ENCODE measurements at places on chromosomes 5 and 9.

DNA sequence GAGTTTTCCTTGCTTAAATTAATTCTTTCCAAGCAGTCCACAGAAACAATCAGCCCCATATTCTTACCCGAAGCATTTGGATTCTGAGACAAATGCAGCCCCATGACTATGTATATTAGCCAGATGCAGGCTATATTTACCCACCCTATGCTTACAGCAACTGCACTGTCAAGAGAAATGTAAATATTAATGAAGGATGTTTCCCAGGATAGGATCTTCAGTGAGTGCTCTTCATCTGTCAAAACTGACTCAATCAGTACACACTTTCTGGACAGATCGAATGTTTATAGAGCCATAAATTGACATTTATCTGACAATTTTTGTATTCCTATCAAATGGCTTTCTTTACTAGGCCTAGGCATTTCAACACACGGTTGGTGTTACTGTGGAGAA is 725.3 kb upstream of the SEMA6A start:
- DNase-seq: no peak

DNA sequence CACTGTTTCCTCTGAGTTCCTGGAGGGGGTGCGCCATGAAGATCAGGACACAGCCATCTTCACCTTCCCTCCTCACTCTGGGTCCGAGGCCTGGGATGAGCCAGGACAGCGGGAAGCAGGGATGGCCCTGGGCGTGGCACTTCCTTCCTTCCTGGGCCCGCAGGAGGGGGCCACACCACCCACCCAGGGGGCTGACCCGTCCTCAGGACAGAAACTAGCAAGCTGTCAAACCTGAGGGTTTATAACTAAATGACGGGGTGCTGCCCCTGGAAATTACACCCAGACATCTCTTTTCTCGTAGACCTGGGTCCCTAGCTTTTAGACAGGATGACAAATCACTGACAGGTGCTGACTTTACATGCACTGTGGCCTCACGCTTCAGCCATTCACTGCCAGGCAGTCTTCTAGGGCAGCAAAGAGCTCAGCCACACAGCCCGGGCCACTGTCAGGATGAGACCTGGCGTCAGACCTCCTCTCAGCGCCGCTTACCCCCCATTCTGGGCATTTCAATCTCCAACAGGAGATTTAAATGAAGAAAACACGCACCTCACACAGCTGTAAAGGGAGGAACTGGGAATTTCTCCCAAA is 8.1 kb downstream of the FCN2 start:
- no peak for DNase-seq

- DNase-seq: no peak
Observed at GRCh38 chr9:97604901-97605645, 28.1 kb downstream of the TSTD2 start.

DNA sequence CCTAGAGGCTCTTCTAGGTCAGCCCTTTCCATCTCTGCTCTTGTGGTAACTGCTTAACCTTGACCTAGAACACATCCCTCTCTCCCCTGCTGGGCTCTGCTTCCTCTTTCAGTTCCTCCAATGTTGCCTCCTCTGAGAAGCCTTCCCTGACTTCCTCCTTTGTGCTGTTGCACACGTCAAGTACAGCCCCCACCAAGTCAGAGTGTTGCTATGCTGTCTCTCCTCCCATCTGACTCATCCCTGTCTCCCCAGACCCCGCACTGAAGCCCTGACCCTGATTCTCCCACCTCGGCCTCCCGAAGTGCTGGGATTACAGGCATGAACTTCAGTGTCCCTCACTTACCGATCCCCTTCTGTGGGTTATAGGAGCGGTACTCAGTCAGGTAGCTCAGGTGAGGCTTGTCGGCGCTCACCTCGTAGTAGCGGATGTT is 10.4 kb upstream of the TRIM14 start:
- DNase-seq: no peak

DNA sequence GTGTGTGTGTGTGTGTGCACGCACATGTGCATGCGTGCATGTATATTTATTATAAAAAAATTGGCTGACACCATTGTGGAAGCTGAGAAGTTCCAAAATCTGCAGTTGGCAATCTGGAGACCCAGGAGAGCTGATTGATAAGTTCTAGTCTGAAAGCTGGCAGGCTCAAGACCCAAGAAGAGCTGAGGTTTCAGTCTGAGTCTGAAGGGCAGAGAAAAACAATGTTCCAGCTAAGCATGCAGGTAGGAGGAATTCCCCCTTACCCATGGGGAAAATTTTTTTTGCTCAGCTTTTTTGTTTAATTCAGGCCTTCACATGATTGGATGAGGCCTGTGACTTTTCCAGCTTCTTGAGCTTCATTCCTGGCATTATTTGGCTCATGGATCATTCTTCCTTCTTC is 31.2 kb upstream of the ACTBL2 start:
- DNase-seq: no peak

DNA sequence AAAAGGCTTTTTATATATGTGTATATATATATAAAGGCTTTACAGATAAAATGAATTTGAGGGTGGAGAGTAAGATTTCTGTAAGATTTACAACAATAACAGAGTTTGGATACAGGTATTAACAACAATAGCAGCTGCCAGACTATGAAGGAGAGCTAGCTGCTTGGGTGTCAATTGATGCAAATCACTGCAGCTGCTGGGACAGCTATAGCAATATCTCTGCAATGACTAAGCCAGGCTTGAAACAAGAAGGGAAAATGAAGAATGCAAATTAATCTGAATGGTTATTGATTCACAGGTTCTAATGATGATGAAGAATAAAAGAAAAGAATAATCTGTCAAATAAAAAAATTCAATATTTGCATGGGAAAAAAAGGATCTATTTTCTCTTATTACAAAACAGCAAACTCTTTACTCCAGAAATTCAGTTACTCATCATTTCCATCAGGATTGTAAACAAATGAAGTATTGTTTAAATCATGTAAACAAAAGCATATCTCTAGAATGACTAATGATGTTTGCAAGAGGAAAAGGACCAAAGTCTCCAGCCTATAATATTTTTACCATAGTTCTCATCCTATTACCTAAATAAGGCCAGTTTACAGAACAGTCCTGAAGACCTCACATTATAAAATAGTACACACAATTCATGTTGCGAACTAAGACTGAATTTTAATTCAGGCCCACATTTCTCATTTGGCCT is 219.0 kb downstream of the HTR1A start:
- DNase-seq: no peak

DNA sequence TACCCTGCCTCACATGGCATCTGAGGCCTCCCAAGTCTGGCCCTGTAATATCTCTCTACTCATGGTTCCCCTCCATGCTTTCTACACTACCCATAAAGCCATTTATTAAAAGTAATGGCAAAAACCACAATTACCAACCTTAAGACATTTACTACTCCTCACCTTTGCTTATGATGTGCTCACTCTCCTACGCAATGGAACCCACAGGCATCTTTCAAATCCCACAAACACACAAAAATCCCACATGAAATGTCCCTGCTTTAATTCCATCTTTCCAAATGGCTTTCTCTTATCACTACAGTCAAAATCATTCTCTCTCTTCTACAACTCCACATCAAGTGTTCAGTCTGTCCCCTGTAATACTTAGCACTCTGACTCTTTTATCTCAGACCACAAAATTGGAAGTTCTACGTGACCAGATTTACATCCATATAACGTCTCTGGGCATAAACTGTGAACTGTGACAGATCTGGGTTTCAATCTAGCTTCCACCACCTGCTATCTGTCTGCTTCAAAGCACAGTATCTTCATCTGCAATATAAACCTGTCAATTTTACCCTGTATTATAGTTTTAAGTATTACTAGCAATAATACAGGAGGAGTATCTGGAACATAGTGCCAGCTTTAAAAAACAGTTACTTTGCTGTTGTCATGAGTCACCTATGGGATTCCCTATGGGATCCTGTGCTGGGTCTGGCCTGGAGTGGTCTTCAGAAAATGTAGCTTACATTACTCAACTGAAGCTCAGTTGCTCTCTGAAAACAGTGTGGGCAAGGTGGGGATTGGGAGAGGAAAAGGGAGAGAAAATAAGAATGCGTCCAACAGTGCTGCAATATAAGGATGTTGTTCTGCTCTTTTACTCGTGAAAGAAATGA is 137.1 kb upstream of the TRIM32 start:
- DNase-seq: no peak

DNA sequence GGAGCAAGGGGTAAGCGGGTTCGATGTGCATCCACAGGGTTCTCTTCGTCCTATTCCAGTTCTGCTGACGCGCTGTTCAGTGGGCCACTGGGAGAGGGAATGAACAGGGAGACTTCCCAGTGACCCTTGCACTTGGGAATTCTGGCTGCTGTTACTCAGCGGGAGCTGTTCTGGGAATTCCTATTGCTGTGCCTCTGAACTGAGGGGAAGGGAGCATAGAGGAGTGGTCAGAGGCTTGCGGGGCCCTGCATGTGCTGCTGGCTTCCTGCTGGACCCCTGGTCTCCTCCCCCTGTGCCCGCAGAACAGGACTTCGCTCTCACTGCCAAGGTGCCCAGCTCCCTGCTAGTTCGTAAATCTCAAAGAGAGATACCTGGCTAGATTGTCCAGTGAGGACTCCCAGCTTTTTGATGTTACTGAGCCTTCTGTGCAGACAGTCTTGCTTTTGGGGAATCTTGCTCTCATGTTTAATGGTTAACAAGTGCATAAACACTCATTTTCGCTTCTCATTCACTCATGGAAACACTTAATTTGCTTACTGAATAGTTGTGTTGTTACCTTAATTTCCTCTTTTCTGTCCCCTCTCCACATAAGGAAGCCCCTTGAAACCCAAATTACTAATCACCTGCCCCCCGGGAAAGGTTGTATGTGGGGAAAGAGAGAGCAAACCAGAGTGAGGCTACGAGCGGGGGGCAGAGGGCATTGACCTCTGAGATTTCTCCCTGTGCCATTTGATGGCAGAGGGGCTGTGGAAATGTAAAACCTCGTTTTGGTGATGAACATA is 5.9 kb downstream of the TRIO start:
- no peak for DNase-seq

DNA sequence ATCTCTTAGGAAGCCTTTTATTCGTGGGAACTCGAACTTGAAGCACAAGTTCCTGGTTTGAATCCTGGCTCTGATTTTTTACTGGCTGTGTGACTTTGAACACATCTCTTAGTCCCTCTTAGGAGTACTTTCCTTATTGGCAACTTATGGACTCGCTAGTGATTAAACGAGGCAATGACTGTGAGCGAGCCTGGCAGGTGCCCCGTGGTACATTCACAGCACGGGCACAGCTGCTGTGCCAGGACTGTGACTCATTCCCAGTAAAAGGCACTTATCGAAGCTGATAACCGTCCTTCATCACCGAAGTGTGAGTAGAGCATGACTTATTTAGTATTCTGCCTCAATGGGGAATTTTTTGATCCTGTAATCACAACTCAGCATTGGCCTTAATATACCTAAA is 22.7 kb downstream of the CFAP90 start:
- DNase-seq: no peak

- DNase-seq: no peak
Observed at GRCh38 chr5:20113031-20113715, 125.2 kb upstream of the CDH18 start.

DNA sequence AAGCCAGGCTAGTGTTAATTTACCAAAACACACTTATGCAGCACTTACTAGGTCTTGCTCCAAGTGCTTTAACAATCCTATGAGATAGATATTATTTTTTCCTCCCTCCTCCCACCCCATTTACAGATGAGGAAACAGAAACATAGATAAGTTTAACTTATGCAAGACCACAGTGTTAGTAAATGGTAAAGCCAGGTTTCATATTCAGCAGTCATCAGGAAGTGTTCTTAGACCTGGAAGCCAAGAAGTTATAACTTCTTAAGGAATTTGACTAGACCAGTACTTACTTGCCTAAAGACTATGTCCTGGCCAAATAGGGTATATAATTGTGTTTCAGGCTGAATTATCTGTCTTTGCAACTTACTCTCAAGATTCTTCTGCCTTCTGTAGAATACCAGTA is 15.9 kb downstream of the ABHD17B start:
- no peak for DNase-seq

- no peak for DNase-seq
Observed at GRCh38 chr9:98977246-98977714, 33.6 kb downstream of the COL15A1 start.

DNA sequence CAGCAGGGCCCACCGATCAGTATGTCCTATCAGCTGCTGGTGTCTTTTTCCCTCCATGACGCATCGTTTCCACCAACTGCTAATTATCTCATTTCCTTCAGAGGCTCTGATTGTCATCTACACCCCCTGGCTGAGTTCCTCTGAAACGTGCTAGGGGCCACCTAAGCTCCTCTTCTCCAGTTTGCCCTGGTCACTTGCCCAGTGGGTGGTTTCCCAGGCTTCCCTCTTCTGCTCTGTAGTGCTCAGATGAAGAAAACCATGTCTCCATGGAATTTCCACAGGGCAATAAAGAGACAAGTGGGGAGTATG is 65.3 kb downstream of the TSTD2 start:
- DNase-seq: no peak

DNA sequence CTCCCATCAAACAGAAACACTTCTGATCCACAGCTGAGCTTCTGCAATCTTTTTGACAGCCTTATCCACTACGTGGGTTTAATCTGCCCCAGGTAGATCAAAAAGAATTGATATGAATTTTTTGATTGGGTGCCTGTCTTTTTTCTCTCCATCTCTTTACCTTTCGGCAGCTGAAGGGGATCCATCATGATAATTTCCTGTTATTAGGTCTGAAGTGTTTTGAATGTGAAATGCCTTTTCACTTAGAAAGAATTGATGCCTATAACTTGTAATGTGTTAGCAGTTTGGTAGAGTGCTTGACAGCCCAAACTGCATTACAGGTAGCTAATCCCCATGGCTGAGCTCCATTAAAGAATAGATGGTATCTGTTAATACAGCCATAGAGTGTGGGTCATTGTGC is 745.4 kb downstream of the TLR4 start:
- no peak for DNase-seq
